ENCODE measurements at places on chromosomes 16 and 17.
A peak's percentile ranks its signal among the peaks of the same experiment; 100 is the strongest.

DNA sequence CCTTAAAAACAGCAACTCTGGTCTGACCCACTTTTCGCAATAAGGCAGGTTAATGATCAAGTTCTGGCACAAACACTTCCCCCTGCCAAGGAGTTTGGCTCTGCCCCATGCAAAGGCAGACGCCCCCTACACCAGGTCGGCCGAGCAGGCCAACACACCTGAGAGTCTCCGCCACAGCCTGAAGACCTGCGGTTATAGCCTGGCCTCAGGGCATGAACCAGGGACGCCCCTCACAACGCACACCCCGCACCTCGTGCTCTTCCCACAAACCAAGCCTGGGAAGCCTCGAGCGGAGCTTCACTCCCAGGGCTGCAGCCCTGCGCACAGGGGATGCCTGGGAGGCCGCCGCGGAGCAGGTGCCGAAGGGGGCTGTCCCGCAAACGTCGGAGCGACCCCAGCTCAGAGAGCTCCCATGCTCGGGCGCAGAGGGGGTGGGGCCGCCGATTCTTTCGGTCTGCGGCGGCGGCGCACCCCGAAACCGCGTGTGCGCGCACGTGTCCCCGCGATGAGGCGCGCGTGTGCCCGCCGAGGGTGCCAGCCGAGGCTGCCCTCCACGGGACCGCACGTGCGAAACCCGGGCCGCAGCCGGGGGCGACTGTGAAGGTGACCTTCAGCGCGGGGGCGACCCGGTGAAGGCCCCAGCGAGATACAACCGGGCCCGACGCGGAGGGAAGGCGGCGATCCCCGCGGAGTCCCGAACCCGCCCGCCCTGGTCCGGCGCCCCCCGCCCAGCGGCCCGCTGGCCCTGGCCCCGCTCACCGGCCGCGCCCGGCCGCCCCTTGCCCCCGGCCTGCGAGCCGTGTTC, 559 bp downstream of the CLUH start:
- DNase-seq, result no peak

- DNase-seq, result no peak
Observed at GRCh38 chr17:46841561-46842379, 9.6 kb upstream of the WNT9B start.

DNA sequence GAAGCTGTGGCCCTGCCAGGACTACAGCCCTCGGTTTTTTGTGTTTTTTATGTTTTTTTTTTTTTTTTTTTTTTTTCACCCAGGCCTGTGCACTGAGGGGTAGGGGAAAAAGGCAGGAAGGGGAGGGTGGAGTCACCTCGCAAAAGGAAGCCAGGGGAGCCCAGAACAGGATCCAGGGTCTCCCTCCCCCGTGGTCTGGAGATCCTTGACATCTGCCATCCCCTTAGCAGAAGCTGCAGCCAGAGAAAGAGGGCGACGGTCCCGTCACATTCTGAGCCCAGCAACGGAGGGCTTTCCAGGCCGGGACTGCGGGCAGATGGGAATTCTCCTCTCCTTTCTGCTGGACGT, 29.1 kb upstream of the PHOSPHO1 start:
- no peak for DNase-seq

DNA sequence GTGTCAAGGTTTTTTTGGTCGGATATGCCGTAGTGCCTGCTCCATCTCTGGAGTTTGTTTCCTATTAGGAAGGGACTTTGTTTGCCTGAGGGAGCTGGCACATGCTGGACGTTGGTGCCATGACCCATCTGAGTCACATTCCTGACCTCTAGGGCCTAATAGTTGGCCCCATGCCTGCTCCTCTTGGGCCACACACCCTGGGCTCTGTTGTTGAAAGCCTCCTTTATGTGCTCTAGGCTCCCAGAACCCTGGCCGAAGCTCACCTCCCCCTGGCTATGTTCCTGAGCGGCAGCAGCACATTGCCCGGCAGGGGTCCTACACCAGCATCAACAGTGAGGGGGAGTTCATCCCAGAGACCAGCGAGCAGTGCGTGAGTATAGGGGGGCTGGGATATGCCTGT, 18.4 kb downstream of the LIMD2 start:
- DNase-seq, result no peak

DNA sequence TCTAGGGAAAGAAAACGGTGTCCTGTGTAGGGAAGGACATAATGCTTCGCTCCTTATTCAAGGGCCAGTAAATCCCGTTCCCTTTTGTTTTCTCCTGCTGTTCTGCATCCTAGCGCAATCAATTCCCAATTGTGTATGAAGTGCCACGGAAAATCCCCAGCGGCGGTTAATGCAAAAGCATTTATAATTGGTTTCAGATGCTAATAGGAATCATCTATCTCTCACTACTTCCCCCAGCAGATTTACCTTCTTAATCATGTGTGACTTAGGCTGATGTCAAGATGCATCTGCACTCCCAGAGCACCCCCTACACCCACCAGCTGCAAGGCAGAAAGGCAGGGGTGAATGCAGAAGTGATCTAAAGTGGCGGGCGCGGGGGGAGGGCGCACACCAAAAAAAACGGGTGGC, 32.7 kb upstream of the SSTR2 start:
- no peak for DNase-seq

GRCh38 chr16:67942200-67942509, 1.8 kb downstream of the LCAT start:
- peak; percentile 34 for DNase-seq
